Fibroblast of lung (primary cell): ENCODE measurements at places on chromosomes 5 and 9. TPM values are rescaled to one million over a fixed set of nuclear protein-coding genes. Genes with fewer than 3 reads are reported as not detected.

The CCL28 gene
- total RNA-seq, result 2.0 and 2.8 TPM in 2 replicates

The TMEM252 gene
- not detected in 2 replicates for total RNA-seq

The KIF20A gene
- total RNA-seq, result 1.8 and 23.8 TPM in 2 replicates

DNA sequence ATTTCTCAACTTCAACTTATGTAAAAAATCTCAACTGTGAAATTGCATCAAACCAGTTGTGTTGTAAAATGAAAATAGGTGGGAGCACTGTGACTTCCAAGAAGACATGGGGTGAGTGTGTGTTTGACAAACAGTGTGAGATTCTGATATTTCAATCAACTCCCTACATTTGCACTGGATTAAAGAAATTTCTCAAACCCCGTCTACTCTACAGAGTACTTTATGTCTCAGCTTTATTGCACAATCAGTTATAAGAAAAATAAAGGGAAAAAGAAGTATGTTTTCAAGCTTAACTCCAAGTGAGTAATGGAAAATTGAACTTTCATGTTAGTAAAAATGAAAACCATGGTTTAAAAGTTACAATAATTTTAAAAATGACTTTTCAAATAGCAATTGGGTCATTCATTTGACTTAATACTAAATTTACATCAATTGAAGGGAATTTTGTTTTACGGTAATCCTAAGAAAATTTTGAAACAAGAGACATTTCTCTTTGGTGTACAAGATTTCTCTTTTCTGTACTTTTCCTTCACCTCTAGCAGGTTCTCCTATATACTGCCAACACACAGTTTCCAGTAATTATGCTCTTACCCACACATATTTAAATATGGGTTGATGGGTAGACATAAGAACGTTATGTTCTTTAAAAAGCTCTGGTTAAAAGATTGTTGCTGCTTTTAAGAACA, 80.3 kb downstream of the CDO1 start:
- no peak for DNase-seq

GRCh38 chr9:122131401-122132001, 28.1 kb downstream of the NDUFA8 start:
- no peak for DNase-seq

DNA sequence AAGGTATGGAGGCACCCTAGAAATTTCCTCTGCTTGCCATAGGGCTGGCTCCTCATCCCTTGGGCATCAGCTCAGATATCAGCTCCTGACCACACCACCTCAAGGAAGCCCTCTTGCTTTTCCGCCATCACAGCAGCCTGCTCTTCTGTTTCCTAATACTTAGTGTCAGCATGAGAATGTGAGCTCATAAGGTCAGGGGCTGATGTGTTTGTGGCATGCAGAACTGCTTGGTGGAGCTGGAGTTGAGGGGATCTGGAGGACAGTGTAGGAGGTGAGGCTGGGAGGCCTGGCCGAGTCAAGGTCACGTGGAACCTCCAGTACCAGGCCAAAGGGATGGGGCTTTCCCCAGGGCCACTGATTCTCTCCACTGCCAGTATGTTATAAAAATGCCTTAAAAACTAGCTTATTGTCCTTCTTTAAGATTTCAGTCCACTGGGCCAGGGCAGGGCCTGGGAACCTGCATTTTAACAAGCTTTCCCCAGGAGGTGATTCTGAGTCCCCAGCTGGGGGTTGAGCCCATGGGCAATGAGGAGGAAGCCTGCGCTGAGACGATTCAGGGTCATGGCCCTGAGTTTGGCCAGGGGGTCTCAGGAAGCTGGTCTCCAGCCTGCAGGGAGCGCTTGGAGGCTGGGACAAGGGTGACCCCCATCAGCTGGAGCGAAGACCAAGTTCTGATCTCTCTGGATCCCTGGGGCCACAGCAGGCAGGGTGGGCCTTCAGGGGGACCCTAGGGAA, 28.6 kb downstream of the DAB2IP start:
- DNase-seq, result no peak

GRCh38 chr5:151155775-151156506, 1.6 kb downstream of the ANXA6 start:
- DNase-seq, result peak; percentile 67

DNA sequence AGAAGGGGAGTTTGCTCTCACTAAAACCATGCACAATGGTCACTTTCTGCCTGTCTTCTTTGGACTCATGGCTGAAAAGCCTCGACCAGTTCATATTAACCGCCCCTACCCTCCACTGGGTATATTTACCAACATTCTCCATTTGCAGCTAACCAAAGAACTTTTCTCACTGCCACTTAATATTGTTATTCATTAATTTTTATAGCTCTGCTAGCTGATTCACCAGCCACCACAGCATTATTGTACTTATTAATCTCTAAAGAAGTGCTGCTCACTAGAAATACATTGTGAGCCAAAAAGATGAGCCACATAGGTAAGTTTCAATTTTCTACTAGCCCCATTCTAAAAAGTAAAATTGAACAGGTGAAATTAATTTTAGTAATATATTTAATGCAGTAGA, 33.4 kb upstream of the SMIM32 start:
- no peak for DNase-seq

- DNase-seq, result no peak
Measured at GRCh38 chr5:30436691-30437090, 756.8 kb upstream of the CDH6 start.

DNA sequence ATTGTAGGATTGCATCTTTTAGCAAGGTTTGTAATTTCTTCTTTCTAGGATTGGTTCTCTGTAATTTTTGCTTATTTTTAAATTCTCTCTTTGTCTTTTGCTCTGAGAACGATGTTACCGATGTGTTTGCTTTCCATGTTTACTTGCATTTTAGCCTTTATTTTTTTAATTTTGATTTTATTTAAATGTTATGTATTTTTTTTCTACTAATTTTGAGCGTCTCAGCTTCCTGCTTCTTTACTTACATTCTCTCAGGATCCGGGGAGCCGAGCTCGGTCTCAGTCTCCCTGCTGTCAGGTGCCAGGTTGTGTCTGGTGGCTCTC, 20.9 kb downstream of the ANXA2R start:
- DNase-seq, result peak; percentile 10
